Ovary (tissue), 10 donors: ENCODE measurements at places on chromosomes 5 and 9. TPM values are rescaled to one million over a fixed set of nuclear protein-coding genes. Genes with fewer than 3 reads are reported as not detected.

Gene EIF4EBP3
- total RNA-seq = 19.9 TPM

- peaks cover 4% of the 10 kb centered on the region for H3K4me1 ChIP-seq
- H3K36me3 ChIP-seq = no peaks in the 10 kb centered on the region
- no peaks in the 10 kb centered on the region for H3K27me3 ChIP-seq
- no peak overlapping the region for H3K27ac ChIP-seq
- no peak overlapping the region for H3K4me3 ChIP-seq
Observed at GRCh38 chr5:52856564-52856963, 68.8 kb downstream of the ITGA1 start.

DNA sequence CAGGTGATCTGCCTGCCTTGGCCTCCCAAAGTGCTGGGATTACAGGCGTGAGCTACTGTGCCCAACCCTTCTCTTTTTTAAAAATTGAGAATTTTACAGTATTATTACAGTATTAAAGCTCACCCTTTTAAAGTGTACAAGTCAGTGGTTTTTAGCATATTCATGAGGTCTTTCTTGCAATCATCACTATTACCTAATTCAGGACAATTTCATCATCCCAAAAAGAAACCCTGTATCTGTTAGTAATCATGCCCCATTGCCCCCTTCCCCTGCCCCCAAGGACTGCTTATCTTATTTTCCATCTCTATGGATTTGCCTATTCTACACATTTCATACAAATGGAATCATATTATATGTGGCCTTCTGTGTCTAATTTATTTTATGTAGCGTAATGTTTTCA lies 22.6 kb upstream of the MEGF9 start:
- H3K4me3 ChIP-seq = no peak overlapping the region
- H3K27me3 ChIP-seq = no peaks in the 10 kb centered on the region
- no peaks in the 10 kb centered on the region for H3K4me1 ChIP-seq
- no peaks in the 10 kb centered on the region for H3K36me3 ChIP-seq
- DNase-seq = no peak
- H3K27ac ChIP-seq = no peak overlapping the region

DNA sequence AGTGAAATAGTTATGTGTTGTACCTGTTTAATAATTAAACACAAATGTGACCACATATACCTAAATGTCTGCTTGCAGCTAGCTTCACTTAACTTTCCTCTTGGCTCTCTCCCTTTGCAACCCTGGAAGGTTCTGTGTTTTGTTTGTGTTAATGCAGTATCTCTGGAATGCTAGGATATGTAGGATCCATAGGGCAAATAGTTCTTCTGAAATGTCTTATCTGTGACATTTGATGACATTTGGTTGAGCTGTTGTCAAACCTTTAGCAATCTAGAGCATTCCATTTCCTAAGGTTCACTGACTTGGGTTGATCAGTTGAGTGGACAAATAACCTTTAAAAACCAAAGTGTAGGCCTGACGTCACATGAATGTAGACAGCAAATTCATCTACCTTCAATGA lies 21.8 kb downstream of the CTNNA1 start:
- no peak for DNase-seq
- H3K36me3 ChIP-seq = no peaks in the 10 kb centered on the region
- H3K27ac ChIP-seq = no peak overlapping the region
- no peak overlapping the region for H3K4me3 ChIP-seq
- H3K4me1 ChIP-seq = peaks cover 7% of the 10 kb centered on the region
- no peaks in the 10 kb centered on the region for H3K27me3 ChIP-seq

GRCh38 chr5:81848362-81848880 lies 97.5 kb upstream of the SSBP2 start:
- H3K36me3 ChIP-seq = no peaks in the 10 kb centered on the region
- H3K4me3 ChIP-seq = no peak overlapping the region
- DNase-seq = no peak
- H3K27me3 ChIP-seq = no peaks in the 10 kb centered on the region
- H3K4me1 ChIP-seq = peaks cover 7% of the 10 kb centered on the region

Gene RNF224
- not detected for total RNA-seq

Gene MARCHF3
- 12.8 TPM for total RNA-seq

DNA sequence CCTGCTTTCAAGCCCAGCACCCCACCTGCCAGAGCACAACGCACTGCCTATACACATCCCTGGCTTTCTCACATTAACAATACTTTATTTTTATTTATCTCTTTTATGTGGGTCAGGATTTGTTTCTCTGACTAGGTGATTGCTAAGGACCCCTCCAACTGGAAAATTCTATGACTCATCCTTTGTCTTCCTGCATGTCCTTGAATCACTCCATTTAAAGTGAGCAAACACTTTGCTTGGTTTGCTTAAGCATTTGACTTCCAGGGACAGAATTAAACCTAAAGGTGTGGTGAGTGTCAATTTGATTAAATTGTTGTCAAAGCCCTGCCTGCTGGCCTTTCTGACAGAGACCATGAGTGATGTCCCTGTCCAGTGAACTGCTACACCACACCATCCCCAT lies 536.5 kb upstream of the BRINP1 start:
- no peaks in the 10 kb centered on the region for H3K4me1 ChIP-seq
- no peak overlapping the region for H3K27ac ChIP-seq
- H3K27me3 ChIP-seq = no peaks in the 10 kb centered on the region

Gene GARIN3
- total RNA-seq = not detected

Gene TMC1
- 0.25 TPM for total RNA-seq

- no peaks in the 10 kb centered on the region for H3K36me3 ChIP-seq
- no peak overlapping the region for H3K4me3 ChIP-seq
- DNase-seq = no peak
- no peaks in the 10 kb centered on the region for H3K27me3 ChIP-seq
Observed at GRCh38 chr5:79856456-79857055, 134.5 kb downstream of the MTX3 start.

DNA sequence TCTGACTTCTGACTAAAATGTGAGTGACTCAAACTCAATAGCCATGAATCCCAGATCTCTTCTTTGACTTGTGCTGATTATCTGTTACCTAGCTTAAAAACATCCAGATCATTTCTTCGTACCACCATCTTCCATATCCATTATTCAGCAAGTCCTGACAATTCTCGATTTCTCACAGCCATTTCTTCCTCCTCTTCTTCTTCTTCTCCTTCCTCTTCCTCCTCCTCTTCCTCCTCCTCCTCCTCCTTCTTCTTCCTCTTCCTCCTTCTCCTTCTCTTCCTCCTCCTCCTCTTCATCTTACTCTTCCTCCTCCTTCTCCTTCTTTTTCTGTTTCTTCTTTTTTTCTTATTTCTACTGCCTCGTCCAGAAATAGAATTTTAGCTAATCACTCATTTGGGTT lies 77.0 kb upstream of the MAP1B start:
- no peaks in the 10 kb centered on the region for H3K27me3 ChIP-seq
- no peaks in the 10 kb centered on the region for H3K4me1 ChIP-seq
- H3K4me3 ChIP-seq = no peak overlapping the region
- DNase-seq = no peak

Gene DOCK2
- 10.2 TPM for total RNA-seq

Gene SPATA31E1
- total RNA-seq = not detected

Gene TMEM174
- not detected for total RNA-seq
